Left ventricle myocardium inferior (tissue), 1 donor: ENCODE measurements at places on chromosomes 4 and X.

GRCh38 chrX:68498044-68498507 is 775 bp upstream of the YIPF6 start:
- DNase-seq = no peak

DNA sequence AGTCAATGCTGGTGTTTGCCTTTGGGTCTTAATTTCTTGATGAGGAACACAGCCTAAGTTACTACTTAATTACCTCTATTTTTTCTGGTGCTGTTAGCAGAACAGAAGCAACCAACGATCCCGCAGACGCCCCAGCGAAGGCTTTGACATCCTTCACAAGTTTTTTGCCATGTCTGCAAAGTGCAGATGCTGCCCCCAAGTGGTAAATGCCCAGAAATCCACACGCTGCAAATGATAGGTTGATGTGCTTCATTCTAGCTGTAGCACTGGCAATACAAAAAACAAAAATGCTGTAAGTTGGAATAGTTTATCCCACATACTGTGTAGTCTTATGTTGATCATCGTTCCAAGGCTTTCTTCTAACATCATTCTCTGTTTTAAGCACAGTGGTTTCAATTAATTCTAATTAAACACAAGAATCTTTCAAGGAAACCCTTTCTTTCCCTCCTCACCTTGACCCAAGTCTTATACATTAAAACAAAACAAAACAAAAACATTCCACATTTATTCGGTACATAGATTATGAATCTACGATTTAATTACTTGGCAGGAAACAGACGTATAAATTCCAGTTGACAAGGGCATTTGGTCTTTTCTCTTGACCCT is 1.2 kb downstream of the PNPLA4 start:
- peak; percentile 28 for DNase-seq

DNA sequence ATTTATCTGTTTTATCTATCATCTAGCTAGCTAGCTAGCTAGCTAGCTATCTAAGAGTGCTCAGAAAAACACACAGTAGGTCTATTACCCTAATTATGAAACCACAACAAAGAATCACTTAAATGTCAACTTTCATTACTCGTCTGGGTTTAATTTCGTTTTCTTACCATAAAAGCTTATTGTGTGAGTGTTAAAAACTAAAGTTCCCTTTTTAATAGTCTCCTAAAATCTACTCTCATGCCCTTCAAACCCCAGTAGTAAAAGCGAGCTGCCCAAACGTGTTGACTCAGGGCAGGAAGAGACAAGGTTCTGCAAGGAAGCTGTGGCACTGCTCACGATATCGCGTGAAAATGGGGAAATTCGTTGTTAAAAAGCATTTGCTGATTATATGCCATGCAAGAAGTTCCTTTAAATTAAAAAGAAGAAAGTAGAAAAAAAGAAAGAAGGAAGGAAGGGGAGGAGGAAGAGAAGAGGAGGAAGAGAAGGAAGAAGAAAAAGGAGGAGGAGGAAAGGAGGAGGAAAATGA is 595 bp downstream of the MBNL3 start:
- DNase-seq = no peak

DNA sequence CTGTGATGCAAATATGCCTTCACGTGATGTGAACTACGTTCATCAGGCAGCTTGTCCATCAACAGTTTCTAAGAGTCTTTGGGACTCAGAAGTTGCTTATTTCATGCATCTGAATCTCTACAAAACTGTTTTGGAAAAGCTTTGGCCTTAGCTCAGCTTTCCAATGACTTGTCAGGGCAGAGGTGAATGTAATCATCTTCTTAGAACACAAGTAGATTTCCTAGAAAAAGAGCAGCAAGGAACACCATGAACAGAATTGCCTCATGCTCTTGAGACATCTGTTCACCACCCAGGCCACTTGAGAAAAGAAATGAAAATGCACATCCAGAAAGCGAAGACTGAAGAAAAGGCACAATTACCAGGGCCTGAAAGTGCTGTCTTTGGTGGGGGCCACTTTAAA is 105.8 kb upstream of the PDHA1 start:
- DNase-seq = no peak

- DNase-seq = no peak
Observed at GRCh38 chr4:16775411-16776154, 122.9 kb downstream of the LDB2 start.

DNA sequence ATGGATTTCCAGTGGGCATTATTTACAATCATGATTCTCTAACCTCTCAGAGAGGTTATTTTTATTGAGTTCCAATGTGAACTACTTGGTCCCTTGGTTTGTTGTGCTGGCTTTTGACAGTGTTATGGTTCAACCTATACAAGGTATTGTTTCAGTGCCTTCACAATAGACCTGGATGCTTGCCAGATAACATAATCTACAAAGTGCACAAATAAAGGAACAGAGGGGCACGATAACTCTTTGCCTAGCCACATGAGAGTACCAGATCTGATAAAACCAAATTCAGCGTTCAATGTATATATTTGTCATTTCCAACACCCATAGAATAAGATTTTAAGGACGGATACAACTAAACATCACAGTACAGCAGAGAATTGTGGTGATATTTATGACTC is 120.8 kb downstream of the RASL11B start:
- DNase-seq = no peak

DNA sequence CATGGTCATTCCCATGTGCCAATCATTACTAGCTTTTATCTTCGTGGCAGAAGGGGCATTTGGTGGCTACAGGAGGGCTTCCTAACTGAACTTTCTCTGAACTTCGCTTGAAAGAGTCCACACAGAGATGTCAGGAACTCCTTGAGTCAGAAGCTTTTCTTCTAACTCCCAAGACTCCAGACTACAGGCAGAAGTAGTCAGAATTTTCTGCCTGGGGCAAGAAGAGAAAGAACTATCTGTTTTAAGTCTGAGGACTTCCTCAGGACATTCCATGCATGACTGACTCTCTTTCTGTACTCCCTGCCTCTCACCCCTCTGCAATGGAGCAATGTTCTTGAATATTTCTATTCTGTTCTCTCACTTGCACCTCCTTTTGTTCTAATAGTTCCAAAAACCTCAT is 170.5 kb upstream of the TBC1D9 start:
- no peak for DNase-seq

GRCh38 chrX:40201329-40201885 is 103.6 kb upstream of the BCOR start:
- no peak for DNase-seq

DNA sequence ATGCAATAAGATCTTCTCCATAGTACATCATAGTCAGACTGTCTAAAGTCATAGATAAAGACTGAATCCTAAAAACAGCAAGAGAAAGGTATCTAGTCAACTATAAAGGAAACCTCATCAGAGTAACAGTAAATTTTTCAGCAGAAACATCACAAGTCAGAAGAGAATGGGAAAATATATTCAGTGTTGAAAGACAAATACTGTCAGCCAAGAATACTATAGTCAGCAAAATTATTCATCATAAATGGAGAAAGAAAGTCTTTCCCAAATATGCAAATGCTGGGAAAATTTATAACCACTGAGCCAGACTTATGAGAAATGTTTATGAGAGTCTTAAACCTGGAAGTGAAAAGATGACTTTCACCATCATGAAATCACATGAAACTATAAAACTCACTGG is 136.7 kb downstream of the KDR start:
- no peak for DNase-seq

GRCh38 chr4:173371292-173372192 is 788 bp downstream of the SAP30 start:
- peak; percentile 79 for DNase-seq

DNA sequence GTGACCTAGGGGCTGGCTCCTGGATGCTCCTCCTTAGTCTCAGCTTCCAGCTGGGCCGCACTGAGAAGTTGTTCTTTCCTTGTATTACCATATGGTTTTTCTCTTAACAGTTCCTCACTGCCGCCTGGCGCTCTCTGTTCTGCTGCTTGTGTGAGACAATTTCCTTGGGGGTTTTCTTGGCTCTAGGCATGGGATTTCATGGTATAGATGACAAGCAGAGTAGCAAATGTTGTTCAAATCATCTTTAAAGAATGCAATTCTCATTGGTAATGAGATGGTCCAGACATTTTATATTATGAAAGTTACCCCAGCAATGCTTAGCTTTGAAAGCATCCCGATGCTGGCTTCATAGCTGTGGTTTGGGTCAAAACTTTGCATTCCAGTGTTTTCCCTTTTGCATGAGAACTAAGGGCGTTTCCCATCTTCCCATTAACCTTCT is 37.6 kb downstream of the SEPTIN11 start:
- peak; percentile 34 for DNase-seq
